NCI-H460 (cell line): ENCODE measurements at places on chromosomes 4 and X. TPM values are rescaled to one million over a fixed set of nuclear protein-coding genes. Genes with fewer than 3 reads are reported as not detected.

Gene TMPRSS11D
- total RNA-seq: not detected in 2 replicates

Gene ODAM
- total RNA-seq: not detected in 2 replicates

Gene DGAT2L6
- not detected in 2 replicates for total RNA-seq

Gene XAGE2
- total RNA-seq: not detected in 2 replicates

Gene SYP
- total RNA-seq: 0.89 and 0.92 TPM in 2 replicates

Gene CDS1
- 0.32 TPM in 2 replicates for total RNA-seq

Gene EGF
- total RNA-seq: 13.6 and 15.6 TPM in 2 replicates

Gene RHOH
- 3.9 and 7.3 TPM in 2 replicates for total RNA-seq

Gene TMPRSS11B
- total RNA-seq: not detected in 2 replicates

Gene FAM47E
- total RNA-seq: 0.30 and 0.78 TPM in 2 replicates
